ENCODE measurements at places on chromosomes 4 and X.

DNA sequence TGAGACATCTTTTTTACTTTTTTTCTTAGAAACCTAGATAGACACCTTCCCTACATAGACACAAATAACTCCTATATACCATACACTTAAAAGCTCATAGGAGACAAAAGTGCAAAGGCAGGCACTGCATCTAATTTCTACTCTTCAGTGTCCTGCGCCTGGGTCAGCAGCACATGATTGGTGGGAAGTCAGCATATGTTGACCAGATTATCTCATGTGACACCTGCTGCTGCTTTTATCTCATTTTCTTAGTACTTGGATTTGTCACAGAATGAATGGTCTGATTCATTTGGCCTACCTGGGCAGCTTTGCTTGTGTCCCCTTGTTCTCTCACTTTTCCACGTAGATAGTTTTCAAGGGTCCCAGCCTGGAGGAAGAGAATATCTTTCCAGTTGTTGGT, 24.9 kb upstream of the LNX1 start:
- no peak for DNase-seq

DNA sequence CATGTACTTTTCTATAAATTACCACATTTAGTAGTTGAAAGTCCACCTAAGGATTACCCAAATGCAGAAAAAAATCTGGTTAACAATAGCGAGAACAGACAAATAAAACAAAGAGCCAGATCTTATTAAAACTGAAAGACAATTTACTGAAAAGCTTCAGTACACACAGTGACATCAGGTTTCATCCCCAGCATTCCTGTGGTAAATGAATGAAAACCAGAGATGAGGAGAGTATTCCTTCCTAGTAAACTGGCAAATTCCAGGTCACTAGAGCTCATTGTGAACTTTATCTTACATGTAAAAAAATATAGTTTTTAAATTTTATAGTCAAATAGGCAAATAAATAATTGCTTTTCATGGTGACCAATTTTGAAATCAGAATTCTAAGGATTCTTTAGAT, 1290.5 kb downstream of the ADGRL3 start:
- no peak for DNase-seq

DNA sequence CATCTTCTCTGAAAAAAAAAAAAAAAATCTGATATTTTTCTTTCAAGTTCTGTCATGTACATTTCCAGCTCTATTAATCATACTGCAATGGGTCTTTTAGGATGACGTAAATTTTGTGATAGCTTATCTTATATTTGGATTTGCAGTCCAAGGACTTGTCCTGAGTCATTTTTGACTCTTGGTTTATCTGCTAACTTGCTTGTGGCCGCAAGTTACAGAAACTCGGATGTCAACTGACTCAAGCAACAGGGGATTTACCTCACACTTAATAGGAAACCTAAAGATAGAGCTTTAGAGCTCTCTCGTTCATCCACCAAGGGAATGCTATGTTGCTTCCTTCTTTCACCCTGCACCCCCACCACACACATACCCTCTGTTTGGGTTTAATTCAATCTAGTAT, 1433.8 kb upstream of the TENM3 start:
- no peak for DNase-seq

GRCh38 chr4:17097362-17097761, 198.9 kb upstream of the LDB2 start:
- no peak for DNase-seq

DNA sequence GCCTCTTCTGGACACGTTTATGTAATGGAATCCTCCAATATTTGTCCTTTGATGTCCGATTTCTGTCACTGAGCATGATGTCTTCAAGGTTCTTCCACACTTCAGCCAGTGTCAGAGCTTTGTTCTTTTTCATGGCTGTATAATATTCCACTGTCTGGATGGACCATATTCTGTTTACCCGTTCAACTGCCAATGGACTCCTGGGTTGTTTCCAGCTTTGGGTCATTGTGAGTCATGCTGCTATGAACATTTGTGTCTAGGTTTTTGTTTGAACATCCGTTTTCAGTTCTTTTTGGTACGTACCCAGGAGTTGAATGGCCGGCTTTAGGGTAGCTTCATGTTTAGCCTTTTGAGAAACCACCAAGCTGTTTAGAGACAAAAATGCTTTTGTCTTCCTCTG, 93.2 kb downstream of the SHOX start:
- DNase-seq, result no peak

GRCh38 chrX:150361777-150362351, 1.3 kb upstream of the MAMLD1 start:
- DNase-seq, result no peak

DNA sequence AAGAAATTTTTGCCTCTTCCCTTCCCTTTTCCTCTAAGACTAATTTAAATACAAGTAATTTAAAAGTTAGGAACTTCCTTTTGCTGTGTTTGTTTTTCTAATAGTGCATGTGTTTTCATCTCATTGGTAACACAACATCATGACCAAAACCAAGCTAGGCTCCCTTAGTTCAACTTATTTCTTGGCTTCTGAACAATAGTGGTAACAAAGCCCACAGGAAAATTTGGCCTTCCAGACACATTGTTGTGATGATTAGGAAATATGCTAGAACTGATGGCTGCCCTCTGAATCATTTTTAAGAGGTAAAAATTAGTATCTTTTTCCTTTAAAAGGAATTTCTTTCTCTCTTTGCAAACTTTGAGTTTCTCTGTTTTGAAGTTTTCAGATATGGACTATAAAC, 25.5 kb upstream of the TEC start:
- DNase-seq, result no peak

DNA sequence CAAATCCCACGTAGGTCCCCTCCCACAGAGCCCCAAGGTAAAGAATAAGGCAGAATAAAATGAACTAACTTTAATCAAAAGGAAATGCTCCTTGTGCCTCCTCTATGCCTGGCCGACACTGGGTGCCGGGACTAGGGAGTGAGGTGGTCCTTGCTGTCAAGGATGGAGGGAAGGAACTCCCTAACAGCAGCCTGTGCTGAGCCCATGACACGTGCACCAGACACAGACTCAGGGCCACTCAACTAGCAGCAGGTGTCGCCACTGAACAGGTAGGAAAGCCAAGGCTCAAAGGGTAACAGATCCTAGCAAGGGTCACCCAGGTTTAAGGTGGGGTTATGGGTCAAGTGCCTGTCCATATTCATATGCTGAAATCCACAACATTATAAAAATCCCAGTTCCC, 29.2 kb downstream of the MSX1 start:
- DNase-seq, result no peak

DNA sequence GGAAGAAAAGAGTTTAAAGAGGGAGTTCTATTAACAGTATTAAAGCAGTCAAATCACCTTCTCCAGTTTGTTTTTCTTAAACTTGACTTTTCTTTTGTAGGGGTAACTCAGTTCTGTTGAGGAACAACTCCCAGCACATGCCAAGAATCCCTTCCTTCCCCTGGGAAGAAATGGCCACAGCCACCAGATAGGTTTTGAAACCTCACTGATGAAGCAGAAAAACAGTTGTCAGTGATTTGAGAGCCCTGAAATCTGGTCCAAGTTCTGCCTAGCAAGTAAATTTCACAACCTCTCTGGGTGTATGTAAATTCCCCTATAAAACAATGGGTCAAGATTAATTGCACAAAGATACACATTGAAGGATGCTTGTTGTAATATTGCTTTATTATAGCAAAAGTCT, 167.1 kb downstream of the DHX15 start:
- no peak for DNase-seq

- no peak for DNase-seq
These were observed 472.5 kb downstream of the STPG2 start for GRCh38 chr4:97670703-97671269.

GRCh38 chr4:162727232-162727631, 439.5 kb downstream of the NAF1 start:
- no peak for DNase-seq

DNA sequence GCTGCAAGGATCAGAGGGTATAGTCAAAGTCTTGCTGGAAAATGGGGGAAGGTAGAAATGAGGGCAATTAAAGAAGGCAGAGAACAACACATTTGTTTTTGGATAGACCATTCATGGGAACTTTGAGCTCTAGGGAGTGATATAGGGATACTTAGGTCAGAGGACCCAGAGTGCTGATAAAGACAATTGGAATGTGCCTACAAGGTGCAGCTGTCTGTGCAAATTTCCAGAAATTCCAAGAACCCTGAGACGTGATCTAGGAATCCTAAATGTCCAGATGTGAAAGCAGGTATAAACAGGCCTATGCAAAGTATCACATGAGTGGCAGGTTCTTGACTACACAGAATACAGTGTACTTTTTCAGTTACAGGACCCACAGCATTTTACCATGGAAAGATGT, 24.2 kb downstream of the FNIP2 start:
- no peak for DNase-seq

GRCh38 chr4:55396308-55397125, 760 bp downstream of the TMEM165 start:
- DNase-seq, result no peak

DNA sequence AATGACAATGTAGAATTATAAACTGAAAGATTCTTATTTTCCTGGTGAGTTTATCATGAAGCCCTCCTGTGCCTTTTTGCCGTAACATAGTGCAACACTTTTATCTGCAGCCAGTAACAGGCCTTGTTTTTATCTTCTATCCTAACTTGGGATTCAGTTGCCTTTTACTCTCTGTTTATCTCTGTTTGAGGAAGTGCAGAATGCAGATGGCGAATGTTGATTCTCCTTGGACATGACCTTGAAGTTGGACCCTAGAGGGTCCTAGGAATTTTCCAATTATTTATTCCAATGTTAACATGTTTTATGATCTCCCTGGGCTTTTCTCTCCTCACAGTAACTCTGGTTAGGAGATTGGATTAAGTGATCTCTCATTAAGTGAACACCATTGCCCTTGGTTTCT, 165.0 kb downstream of the FMR1NB start:
- no peak for DNase-seq

- DNase-seq, result no peak
These were observed 24.4 kb downstream of the UCHL1 start for GRCh38 chr4:41281038-41281634.

GRCh38 chr4:637536-638280, 12.3 kb downstream of the PDE6B start:
- no peak for DNase-seq

DNA sequence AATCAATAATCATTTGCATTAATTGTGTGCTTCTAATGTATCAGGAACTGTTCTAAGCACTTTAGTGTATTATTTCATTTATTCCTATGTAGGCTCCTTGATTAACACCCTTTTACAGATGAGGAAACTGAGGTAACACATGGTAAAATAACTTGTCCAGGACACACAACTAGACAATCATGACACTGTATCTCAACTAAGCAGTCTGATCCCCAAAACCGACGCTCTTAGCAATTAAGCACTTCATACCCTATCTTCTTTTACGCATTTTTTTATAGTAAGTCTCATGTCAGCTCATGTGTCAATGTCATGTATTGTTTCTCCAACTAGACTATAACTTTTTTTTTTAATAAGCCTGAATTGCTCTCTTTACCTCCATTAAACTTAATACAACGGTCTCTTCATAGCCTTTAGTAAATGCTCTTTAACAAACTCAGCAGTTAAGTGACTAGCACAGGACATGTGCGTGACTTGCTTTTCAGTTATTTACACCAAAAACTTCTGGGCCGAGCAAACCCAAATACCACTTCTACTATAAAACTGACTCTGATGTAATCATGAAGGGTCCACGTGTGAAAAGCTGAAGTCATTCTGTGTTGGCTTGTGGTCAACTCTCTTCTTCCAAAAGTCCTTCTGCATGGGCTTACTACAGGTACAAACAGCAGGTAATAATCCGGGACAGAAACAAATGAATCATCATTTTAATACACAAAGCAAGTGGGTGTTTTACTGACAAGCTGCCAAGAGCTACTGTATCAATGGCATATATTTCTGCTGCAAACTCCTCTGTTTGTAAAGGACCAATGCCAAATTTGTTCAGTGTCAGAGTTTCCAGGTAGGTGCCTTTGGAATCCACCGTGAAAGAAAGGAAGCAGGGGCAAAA, 7.9 kb upstream of the AMBN start:
- no peak for DNase-seq

- DNase-seq, result no peak
These were observed 94.6 kb downstream of the HPGD start for GRCh38 chr4:174427571-174428140.

- no peak for DNase-seq
These were observed 104.1 kb upstream of the GPRIN3 start for GRCh38 chr4:89411539-89412309.

DNA sequence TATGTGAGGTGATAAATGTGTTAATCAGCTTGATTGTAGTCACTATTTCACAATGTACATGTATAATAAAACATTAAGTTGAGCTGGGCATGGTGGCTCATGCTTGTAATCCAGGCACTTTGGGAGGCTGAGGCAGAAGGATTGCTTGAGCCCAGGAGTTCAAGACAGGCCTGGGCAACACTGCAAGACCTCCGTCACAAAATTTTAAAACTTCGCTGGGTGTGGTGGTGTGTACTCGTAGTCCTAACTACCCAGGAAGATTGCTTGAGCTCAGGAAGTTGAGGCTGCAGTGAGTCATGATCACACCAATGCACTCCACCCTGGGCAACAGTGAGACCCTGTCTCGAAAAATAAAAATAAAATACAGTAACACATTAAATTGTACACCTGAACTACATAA, 20.1 kb downstream of the LYAR start:
- DNase-seq, result no peak

- no peak for DNase-seq
These were observed 114.0 kb downstream of the ENPP6 start for GRCh38 chr4:184103527-184104264.

- no peak for DNase-seq
These were observed 86.8 kb upstream of the ETNPPL start for GRCh38 chr4:108849611-108850168.

GRCh38 chr4:103998756-103999155, 279.0 kb upstream of the TACR3 start:
- DNase-seq, result no peak

DNA sequence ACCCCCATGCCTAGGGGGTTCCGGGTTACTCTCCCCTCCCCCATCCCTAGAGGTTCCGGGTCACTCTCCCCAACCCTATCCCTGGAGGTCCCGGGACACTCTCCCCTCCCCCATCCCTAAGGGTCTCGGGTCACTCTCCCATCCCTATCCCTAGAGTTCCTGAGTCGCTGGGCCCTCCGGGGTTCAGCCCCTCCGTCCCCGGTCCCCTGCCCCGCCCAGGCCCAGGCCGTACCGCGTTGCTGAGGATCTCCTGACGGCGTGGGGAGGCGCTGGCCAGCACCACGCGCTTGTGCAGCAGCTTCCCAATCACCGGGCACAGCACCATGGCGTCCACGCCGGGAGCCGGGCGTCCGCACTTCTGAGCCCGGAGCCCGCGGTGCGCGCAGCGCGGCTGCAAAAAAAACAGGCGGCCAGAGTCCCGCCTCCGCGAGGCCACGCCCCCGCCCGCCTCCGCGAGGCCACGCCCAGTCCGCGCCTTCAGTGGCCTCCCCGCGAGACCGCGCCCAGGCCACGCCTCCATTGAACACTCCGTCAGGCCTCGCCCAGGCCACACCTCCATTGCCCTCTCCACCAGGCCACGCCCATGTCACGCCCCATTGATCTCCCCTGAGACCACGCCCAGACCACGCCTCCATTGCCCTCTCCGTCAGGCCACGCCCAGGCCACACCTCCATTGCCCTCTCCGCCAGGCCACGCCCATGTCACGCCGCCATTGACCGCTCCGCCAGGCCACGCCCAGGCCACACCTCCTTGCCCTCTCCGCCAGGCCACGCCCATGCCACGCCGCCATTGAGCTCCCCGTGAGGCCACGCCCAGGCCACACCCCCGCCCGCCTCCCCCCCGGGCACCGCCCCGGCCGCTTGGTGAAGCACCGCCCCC, at the start of gene ASMTL:
TSS of gene ASMTL (minus strand) at position 394 of the 879 bp plus-strand sequence. CDS start at position 325, 69 bp downstream.
- DNase-seq, result peak; percentile 100

- no peak for DNase-seq
These were observed 42.2 kb downstream of the GABRG1 start for GRCh38 chr4:46081674-46082073.

Data from stimulated activated CD4-positive, alpha-beta T cell treated with anti-CD3 and anti-CD28 coated beads, Interleukin-1b, Interleukin-23, amount 100 ng/mL, for 24 hours (primary cell).